ENCODE measurements at places on chromosomes 12 and 14. TPM values are rescaled to one million over a fixed set of nuclear protein-coding genes. Genes with fewer than 3 reads are reported as not detected.

DNA sequence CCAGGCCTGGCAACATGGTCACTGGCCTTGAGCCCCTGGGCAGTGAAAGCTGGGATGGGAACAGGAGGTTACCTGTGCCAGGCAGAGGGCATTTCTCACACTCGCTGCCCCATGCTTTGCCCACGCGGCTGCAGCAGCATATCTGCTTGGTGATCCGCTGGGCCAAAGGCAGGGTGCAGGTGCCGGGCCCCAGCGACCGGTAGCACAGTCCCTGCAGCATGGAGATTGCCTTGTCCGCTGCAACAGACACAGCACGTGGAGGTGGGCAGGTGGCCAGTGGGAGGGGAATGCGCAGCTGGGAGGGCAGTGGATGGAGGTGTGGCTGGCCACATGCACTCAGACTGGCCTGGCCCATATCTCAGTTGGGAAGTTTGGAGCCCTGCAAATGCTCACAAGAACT lies 35.3 kb downstream of the ISCA2 start:
- no peak for DNase-seq

- no peak for DNase-seq
Measured at GRCh38 chr12:119176267-119177055, 2.3 kb upstream of the HSPB8 start.

The SERPINA4 gene
- not detected for total RNA-seq

The P2RX7 gene
- total RNA-seq, result 0.82 TPM

All from endothelial cell (in vitro differentiated cells).